ENCODE measurements at places on chromosomes 11 and 22.

GRCh38 chr22:30427871-30428270 is 2.3 kb downstream of the MTFP1 start:
- no peak for DNase-seq

- no peak for DNase-seq
These were observed 23.3 kb upstream of the GAL start for GRCh38 chr11:68661014-68661413.

- DNase-seq, result no peak
These were observed 3.2 kb downstream of the DBX1 start for GRCh38 chr11:20156876-20157613.

DNA sequence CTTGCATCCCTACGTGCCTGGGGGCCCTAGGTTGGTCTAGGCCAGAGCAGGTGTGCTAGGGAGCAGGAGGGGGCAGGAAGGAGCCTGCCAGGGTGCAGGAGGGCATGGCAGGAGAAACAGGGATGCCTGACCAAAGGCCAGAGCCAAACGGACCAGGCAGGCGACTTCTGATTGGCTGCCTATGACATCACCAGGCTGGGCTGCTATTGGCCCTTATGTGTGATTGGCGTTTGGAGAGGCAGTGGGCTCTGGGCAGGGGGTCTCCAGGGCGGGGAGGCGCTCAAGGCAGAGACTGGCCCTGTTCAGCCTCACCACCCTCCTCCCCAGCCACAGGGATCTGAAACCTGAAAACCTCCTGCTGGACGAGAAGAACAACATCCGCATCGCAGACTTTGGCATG is 44.4 kb downstream of the MOB2 start:
- DNase-seq, result peak; percentile 40

- no peak for DNase-seq
These were observed 70.1 kb upstream of the OLFML1 start for GRCh38 chr11:7414973-7415817.

- no peak for DNase-seq
These were observed 14.5 kb upstream of the PHLDA2 start for GRCh38 chr11:2943711-2944118.

DNA sequence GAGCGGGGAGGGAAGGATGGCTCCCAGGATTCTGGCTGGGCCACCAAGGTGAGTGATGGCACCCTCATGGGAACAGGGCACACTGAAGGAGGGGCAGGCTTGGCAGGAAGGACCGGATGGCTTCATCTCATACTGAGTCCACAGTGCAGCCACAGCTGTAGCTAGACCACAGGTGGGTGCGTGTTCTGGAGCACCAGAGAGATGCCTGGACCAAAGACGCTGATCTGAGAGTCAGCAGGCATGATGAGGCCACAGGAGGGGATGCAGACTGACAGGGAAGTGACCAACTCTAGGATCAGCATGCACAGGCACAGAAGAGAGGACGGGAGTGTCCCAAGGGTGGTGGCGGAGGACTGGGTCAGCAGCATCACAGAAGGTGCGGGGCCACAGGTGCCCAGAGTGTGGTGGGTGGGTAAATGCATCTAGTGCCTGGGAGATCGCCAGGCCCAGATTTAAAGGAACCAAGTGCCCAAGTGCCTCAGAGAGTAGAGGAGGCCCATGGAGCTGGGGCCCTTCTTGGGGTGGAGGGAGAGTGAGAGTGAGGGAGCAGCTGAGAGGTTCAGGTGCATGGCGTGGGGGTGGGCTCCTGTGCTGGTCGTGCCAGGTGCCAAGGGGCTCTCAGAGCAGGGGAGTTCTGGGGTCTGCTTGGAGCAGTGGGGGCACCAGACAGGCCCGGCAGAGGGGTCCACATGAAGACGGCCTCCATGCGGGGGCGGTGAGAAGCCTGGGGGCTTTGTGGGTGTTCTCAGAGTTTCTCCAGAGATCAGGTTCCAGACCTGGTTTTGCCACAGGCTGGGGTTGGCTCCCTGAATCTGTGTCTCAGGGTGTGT is 113.7 kb downstream of the CEP164 start:
- DNase-seq, result no peak

DNA sequence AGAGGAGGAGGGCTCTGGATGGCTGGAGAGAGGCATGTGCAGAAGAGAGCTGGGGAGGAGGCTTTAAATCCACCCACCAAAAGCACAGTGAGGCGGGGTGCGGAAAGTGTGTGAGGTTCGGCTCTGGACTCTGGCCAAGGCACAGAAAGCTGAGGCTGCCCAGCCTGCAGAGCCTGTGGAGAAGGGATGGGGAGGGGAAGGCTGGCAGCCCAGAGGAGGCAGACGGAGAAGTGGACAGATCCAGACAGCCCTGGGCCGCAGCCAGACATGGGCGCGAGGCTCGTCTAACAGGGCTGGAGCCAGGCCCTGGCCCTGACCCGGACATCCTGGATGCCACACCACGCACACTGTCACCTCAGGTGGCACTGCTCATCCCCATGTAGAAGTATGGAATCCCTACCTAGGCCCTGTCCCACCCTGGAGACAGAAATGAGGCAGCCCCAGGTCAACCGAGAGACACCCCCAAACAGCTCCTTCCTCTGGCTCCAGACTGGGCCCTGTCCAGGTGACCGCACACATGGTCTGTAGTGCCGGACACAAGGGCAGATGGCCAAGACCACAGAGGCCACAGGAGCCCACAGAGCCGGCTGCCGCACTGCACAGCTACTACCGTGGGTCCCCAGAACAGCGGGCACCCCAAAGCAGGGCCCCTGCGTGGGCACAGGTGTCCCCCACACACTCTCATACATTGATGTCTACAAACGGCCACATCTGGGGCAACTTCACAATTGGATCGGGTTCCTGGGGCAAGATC is 16.6 kb upstream of the MOB2 start:
- DNase-seq, result no peak

GRCh38 chr22:49305214-49305965 is 522.3 kb downstream of the BRD1 start:
- DNase-seq, result peak; percentile 97

GRCh38 chr11:68841718-68842426 is at the start of gene CPT1A:
Gene CPT1A (minus strand): TSS chr11:68841916. CDS start chr11:68815474, 26,442 bp downstream.
- peak; percentile 79 for DNase-seq

- DNase-seq, result no peak
These were observed 21.1 kb downstream of the MIF start for GRCh38 chr22:23915290-23915689.

DNA sequence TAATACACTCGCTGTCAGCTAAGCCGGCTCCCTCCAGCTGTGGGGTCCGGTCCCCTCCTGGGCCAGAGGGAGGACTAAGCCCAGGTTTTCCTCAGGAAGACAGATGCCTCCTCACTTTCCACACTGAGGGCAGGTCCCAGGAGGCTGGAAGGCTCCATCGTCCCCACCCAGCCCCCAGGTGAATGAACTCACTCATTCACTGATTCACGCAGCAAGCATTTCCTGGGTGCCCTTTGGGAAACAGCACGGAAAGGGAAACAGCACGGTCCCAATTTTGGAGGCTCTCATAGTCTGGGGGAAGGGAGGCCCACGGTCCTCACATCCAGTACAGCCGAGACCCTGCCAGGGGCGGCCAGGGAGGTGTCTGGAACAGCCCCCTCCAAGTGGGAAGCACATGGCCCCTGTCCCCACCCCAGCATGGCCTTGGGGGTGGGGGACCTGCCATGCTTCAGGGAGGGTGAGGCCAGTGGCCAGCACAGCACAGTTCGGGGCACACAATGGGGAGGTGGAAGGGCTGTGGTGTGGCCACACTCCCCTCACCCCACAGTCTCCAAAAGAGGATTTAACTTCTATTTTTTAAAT is 9.3 kb upstream of the TH start:
- DNase-seq, result no peak

- DNase-seq, result no peak
These were observed 48.6 kb downstream of the MTNR1B start for GRCh38 chr11:93017821-93018690.

- peak; percentile 77 for DNase-seq
These were observed 1.7 kb downstream of the FGF3 start for GRCh38 chr11:69817265-69818230.

DNA sequence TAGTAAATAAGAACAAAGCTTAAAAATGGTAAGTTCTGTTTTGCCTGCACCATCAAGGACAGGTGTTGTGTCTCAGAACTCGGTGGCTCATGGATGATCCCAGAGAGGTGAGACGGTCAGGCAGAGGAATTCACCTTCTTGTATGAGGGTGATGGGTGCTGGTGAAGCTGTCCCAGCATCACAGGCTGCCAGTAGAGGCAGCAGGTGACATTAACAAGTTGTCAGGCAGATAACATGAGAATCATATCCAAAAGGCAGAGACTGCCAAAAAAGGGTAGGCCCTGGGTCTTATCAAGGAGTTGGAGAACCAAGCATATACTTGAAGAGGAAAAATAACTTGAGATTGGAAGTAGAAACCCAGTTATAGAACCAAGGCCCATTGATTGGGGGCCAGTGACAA is 437.8 kb downstream of the DYNC2H1 start:
- no peak for DNase-seq

All from nephron progenitor cell (in vitro differentiated cells).